ENCODE measurements at places on chromosomes 13 and 19. TPM values are rescaled to one million over a fixed set of nuclear protein-coding genes. Genes with fewer than 3 reads are reported as not detected.

GRCh38 chr19:33192010-33192409 lies 2.1 kb upstream of the LRP3 start:
- peaks cover 4% of the 10 kb centered on the region for H3K4me1 ChIP-seq
- DNase-seq = no peak
- no peaks in the 10 kb centered on the region for H3K36me3 ChIP-seq
- peaks cover 4% of the 10 kb centered on the region for H3K27me3 ChIP-seq
- H3K4me3 ChIP-seq = no peak overlapping the region

GRCh38 chr19:1213391-1214286 lies 8.1 kb downstream of the STK11 start:
- H3K36me3 ChIP-seq = no peaks in the 10 kb centered on the region
- no peak overlapping the region for H3K4me3 ChIP-seq
- H3K27ac ChIP-seq = peak overlapping the region; percentile 43
- peaks cover 49% of the 10 kb centered on the region for H3K4me1 ChIP-seq
- H3K27me3 ChIP-seq = no peaks in the 10 kb centered on the region

PRSS57 gene
- not detected for total RNA-seq

DNA sequence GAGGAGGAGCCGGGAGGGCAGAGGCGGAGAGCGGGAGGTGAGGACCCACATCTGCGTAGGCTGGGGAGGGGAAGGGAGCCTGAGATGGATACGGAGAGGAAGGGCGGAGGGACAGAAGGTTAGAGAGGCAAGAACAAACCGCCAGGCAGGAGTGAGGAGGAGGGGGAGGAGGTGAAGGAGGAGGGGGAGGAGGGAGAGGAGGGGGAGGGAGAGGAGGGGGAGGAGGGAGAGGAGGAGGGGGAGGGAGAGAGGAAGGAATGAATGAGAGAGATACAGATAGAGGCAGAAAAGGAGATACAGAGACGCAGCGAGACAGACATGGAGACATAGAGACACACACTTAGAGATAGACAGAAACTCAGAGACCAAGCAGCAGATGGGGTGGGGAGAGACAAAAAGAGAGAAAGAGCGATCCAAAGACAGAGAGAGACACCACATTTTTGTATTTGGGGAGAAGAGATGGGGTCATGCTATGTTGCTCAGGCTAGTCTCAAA lies 782 bp upstream of the CA11 start:
- peaks cover 19% of the 10 kb centered on the region for H3K4me1 ChIP-seq
- H3K4me3 ChIP-seq = no peak overlapping the region
- H3K27me3 ChIP-seq = no peaks in the 10 kb centered on the region
- H3K36me3 ChIP-seq = no peaks in the 10 kb centered on the region
- DNase-seq = peak; percentile 56

SHANK1 gene
- not detected for total RNA-seq

DNA sequence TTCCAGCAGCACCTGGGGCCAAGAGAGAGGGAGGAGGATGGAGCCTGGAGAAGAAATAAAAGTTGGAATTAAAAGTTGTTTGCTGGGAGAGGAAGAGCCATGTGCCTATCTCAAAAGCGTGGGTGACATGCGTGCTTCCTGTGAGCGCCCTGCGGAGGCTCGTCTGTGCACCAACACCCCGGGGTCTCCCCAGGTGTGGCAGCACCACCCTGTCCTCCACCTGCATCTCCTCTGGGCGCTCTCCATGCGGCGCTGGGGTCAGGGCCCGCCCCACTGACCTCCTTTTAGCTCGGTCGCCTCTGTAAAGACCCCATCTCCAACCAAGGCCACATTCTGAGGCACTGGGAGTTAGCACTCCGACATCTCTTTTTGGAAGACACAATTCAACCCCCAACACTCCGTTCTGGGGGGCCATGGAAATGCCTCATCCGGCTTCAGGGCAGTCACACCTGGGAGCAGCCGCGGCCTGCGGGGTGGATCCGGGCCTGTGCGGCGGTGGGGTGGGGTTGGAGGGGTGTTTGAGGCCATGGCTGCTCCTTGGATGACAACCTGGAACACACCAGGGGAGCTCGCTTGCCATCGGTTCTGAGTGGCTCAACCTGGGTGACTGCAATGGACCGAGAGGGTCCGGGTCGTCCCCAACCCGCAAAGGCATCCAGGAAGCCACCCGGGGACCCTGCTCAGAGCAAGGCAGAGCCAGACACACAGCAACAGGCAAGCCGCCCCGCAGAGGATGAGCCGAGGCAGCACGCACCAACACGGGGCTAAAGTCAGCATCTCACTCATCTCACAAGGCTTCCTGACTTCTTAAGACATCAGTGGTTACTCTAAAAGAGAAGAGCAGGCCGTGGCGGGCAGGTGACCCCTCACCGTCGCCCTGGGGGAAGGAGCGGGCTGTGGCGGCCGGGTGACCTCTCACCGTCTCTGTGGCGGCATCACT lies 79.4 kb upstream of the MCF2L start:
- H3K4me1 ChIP-seq = peaks cover 9% of the 10 kb centered on the region
- H3K27ac ChIP-seq = no peak overlapping the region
- H3K4me3 ChIP-seq = no peak overlapping the region
- DNase-seq = no peak
- H3K27me3 ChIP-seq = peaks cover 32% of the 10 kb centered on the region

DNA sequence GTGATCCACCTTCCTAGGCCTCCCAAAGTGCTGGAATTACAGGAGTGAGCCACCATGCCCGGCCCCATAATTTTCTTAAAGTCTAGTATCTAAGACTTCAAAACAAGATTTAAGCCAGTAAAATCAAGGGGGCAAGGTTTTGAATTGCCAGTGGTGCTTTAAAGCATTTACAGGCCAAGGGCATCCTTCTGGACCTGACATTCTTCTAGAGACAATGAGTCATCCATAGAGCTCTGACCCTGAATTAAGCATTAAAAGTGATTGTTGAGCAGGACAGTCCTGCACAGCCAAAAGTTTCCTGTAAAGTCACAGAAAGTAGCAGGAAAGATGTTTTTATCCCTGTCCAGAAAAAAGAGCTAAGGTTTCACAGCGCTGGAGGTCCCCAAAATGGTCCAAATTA lies 50.9 kb upstream of the ATP12A start:
- H3K4me1 ChIP-seq = peaks cover 4% of the 10 kb centered on the region
- no peak overlapping the region for H3K27ac ChIP-seq
- peak; percentile 11 for DNase-seq
- H3K27me3 ChIP-seq = no peaks in the 10 kb centered on the region
- H3K36me3 ChIP-seq = no peaks in the 10 kb centered on the region
